Caco-2 (cell line): ENCODE measurements at places on chromosomes 7 and 10.

GRCh38 chr10:63171926-63172325 lies 38.8 kb downstream of the NRBF2 start:
- no peak for DNase-seq

DNA sequence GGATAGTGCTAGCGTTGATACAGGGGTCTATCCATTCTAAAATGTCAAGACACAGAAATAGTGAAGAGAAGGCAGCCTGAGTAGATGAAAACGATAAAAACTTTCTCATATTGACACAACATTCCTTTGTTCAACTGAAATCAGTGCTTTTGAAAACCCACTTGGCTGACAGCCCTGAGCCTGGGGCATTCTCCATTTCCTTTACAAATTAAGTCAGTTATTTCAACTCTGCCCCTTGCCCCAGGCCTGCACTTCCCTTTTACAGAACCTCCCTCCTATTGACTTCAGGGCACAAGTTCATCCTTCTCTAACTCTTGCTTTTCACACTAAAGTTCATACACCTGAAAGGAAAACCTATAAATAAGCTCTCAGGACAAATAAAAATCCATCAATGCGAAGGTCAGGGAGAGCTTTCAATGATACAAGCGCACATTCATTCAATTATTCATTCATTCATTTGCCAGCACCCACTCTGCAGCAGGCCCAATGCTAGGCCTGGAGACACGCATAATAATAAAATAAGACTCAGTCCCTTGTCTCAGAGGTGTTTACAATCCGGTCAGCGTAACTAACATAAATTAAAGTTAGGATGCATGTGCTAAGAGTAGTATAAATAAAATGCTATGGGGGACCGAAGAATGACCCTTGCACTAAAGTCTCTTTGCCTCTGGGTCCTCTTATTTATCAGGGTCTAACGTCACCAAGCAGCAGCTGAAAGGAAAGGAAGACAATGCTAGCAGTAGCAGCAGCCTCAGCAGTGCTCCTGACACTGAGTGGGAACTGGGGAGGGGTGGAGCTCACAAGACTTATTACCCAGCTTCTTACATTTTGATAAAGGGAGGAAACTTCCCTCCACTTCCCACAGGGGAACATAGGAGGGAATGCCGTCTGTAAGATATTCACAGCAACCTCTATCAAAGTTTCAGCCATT lies 134.8 kb downstream of the PDE1C start:
- no peak for DNase-seq

GRCh38 chr10:30215623-30216022 lies 133.5 kb downstream of the MTPAP start:
- DNase-seq = no peak

DNA sequence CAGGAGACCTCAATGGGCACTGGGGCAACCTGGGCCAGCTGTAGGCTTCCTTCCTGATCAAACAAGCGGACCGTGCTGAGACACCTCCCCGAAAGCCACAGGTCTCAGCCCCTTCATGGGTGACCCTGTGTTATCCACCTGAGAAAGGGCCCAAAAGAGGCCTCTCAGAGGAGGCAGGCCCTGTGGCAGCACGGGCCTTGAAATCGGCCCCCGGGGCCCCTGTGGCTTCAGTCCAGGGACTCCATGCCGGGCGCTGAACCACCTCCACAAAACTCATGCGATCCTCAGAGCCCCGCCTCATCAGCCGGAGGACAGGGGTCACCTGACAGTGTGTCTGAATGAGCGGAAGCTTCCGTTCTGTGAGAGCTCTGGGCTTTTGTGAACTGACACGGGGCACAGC lies 307.1 kb downstream of the PAXIP1 start:
- DNase-seq = no peak

DNA sequence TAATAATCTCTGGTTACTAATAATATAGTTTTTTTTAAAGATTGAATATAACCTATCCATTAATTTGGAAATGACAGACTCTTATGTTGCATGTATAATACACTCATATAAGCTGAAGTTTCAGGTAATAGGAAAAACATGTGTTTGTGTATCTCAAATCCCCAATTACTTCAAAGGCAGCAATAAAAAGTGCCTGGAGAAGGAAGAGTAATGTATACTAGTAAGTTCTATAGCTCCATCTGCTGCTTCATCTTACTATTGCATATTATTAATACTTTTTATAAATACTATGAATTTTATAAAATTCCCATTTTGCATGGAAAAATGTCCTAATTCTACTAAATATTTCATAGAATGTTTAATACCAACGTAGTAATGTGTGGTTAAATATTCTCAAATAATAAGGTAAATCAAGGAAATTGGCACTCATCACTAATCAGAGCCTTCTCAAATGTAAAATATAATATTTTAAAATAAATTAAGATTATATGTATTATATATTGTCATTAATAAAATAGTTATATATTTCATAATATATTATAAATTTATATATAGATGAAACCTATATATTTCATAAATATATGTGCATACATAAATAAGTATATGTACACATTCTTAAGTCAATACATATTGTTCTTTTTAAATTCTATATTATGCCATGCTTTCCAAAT lies 311.9 kb downstream of the HGF start:
- DNase-seq = no peak
